ENCODE measurements at places on chromosomes 4 and X. TPM values are rescaled to one million over a fixed set of nuclear protein-coding genes. Genes with fewer than 3 reads are reported as not detected.

The GRIA2 gene
- not detected for total RNA-seq

The TMEM131L gene
- 5.4 TPM for total RNA-seq

The DCAF12L2 gene
- 0.05 TPM for total RNA-seq

The NDNF gene
- not detected for total RNA-seq

The MAML3 gene
- 11.1 TPM for total RNA-seq

The AMTN gene
- total RNA-seq: not detected

The HTRA3 gene
- total RNA-seq: 20.3 TPM

The RAB39B gene
- total RNA-seq: 0.55 TPM

The MID2 gene
- 8.7 TPM for total RNA-seq

The TEX11 gene
- not detected for total RNA-seq

The HSPA4L gene
- 7.2 TPM for total RNA-seq

The MAGED4 gene
- total RNA-seq: 11.6 TPM

The GAGE12J gene
- total RNA-seq: not detected

The PLXNB3 gene
- 3.6 TPM for total RNA-seq

The SSX2B gene
- total RNA-seq: not detected

The CPLX1 gene
- total RNA-seq: 0.44 TPM

The ARHGEF38 gene
- not detected for total RNA-seq

The IL3RA gene
- 0.17 TPM for total RNA-seq

The TEX13C gene
- total RNA-seq: not detected

The PRRG1 gene
- total RNA-seq: 5.7 TPM

The PCSK1N gene
- total RNA-seq: 47.3 TPM

The NEXMIF gene
- not detected for total RNA-seq

The SMIM10 gene
- total RNA-seq: 0.15 TPM

The ASMT gene
- 0.53 TPM for total RNA-seq

The IBSP gene
- total RNA-seq: not detected

The BANK1 gene
- 1.1 TPM for total RNA-seq

The DGAT2L6 gene
- not detected for total RNA-seq

The FGD1 gene
- 7.7 TPM for total RNA-seq

The FOXR2 gene
- total RNA-seq: not detected

The NKX1-1 gene
- not detected for total RNA-seq

The XKRX gene
- 0.66 TPM for total RNA-seq

The NXF2B gene
- total RNA-seq: not detected

The HS6ST2 gene
- total RNA-seq: 0.03 TPM

The SMIM31 gene
- total RNA-seq: not detected

The IRS4 gene
- not detected for total RNA-seq

The FNIP2 gene
- total RNA-seq: 7.3 TPM

Data from A549 treated with GW870086 at 1 μM for 4 hours (cell line).